Breast epithelium (tissue), 4 donors: ENCODE measurements at places on chromosomes 2 and 18.

- DNase-seq: no peak
Observed at GRCh38 chr2:45568935-45569334, 42.1 kb downstream of the SRBD1 start.

DNA sequence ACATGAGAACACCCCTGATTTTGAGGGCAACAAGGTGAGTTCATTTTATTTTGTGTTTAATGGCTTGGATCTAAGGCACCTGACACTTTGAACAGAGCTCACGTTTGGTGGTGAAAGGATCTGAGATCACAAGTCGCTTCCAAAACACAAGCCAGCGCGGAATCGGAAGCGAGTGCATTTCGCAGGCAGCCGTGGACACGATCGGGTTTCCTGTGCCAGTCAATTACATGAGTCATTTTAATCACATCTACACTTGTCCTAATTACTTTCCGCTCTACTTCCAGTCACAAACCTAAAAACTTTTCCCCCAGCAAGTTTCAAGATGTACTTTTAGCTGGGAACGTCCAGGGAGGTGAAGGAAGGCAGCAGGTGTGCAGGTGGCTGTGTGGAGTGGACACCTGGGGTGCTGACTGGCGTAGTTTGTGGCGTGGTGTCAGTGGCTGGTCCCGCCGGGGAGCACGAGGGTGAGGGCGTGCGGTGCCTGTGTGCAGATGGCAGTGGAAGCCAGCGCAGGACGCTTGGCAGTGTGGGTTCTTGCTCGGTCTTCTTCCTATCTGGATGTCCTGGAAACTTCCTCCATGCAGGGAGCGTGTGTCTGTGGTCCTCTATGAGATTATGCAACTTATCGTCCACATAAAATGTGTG, 75.6 kb downstream of the DCDC2C start:
- DNase-seq: no peak

GRCh38 chr2:154694881-154695280, 3.6 kb upstream of the KCNJ3 start:
- no peak for DNase-seq

- no peak for DNase-seq
Observed at GRCh38 chr2:164891460-164891859, 49.8 kb upstream of the COBLL1 start.

DNA sequence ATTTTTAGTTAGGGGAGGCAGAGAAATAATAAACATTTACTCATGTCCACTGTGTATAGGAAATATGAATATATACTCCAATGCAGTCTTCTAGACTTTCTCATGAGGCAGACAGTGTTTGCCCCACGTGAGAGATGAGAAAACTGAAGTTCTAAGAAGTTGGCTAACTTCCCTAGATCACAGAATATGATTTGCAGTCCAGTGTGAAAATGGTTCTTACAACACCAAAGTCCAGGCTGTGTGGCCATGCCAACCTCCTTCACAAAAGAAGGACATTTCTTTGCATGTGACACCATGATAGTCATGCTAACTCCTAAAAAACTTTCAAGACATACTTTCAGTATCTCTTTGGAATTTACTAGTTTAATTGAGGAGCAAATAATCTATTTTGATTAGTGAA, 143.7 kb downstream of the IRS1 start:
- DNase-seq: no peak

DNA sequence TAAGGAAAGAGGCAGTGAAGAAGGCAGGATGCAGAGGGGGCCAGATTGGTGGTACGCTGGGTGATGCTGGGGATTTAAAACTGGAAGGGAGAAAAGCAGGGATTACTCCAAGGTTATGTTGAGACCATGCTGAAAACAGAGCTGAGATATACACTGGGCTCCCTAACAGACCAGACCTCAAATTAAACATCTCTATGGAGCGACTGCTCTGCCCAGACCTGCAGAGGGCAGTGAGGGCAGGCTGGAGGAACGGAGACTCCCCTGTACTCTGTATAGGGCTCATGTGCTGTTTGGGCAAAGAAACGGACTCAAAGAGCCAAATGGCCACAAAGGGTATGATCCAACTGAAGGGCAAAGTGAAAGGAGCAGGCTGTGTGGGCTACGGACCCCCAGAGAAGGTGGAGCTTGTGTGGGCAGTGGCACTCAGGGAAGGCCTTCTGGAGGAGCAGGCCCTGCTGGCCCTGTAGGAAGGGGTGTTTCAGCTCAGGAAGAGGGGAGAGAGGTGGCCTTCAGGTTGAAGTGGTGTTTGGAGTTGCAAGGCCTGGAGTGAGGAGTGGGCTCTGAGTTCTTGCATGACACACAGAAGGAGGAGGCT, 4.8 kb upstream of the CELF4 start:
- DNase-seq: no peak

DNA sequence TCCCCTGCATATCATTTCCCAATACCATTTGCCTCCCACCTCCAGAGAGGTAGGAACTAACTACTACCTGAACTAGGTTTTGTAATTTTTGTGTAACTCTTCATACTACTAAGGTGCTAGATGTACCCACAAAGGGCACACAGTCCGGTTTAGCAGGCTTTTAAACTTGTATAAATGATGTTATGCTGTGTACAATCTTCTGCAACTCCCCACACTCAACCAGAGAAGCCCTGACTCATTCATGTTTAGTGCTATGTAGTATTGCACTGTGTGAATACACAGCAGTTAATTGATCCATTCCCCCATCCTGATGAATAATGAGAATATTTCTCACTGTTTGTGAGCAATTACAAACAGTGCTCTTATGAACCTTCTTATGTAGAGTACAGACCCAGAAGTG, 285.6 kb downstream of the SMAD2 start:
- no peak for DNase-seq

- DNase-seq: no peak
Observed at GRCh38 chr2:47008381-47009252, 93.0 kb upstream of the MCFD2 start.

DNA sequence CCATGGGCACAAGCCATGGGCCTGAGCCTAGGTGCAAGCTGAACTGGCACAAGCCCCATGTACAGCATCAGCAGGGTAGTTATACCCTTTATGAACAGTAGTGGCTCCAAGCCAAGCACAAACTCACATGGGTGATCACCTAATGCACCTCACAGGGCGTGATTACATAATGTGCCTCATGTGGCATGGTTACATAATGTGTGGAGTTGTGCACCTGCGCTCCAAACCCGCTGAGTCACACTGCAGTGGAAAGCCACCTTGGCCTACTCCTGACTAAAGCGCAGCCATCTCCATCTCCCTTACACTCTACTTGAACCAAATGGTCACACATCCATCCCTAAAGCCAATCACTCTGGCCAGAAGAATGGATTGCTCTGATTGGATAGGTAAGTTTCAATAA, 279.7 kb downstream of the MBD2 start:
- DNase-seq: no peak

GRCh38 chr2:36335597-36335996, 20.0 kb upstream of the CRIM1 start:
- DNase-seq: no peak

DNA sequence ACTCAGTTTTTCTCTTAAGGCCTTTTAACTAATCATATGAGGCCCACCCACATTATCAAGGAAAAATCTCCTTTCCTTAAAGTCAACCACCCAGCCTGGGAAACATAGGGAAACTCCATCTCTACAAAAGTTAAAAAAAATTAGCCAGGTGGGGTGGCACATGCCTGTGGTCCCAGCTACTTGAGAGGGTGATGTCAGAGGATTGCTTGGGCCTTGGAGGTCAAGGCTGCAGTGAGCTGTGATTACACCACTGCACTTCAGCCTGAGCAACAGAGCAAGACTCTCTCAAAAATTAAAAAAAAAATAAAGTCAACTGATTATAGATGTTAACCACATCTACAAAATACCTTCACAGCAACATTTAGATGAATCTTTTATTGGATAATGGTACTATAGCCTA, 5.8 kb downstream of the DPYSL5 start:
- no peak for DNase-seq

- no peak for DNase-seq
Observed at GRCh38 chr2:118835746-118836410, 11.6 kb downstream of the EN1 start.

GRCh38 chr18:3513481-3513880, 63.5 kb downstream of the TGIF1 start:
- no peak for DNase-seq

DNA sequence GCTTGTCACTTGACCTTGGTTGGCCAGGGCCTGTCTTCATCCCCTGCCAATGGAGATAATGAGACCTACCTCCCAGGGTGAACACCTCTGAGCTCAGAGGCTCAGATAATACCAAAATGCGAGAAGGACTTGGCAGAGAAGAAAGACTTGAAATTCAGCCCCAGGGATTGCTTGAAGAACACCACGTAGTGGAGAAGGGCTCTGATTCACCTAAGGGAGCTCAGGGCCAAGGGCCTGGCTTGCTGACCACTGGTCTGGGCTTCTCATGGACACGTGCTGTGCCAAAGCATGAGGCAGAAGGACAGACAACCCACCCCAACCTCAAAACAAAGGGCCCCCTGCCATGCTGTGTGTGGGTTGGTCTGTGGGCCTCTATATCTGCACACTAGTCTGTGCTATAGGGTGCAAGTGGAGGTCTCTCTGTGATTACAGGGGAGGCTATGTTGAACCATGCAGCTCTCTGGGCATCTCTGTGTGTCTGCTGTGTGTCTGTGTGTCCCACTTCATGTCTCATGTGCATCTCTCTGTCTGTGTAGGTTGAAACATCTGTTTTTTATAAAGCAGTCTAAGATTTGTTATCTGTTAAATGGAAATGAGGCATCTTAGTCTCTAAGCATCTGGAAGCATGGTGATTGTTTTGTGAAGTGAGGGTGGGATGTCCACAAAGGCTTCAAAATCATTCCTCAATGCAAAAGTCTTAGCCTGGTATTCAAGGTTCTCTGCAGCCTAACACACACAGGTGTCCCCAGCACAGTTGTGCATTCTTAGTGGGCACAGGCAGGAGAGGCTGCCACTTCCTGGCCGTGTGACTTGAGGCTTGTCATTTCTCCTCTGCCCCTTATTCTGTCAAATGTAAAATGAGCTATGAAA, 61.0 kb upstream of the EPAS1 start:
- DNase-seq: no peak

GRCh38 chr18:12742453-12742852, 39.6 kb downstream of the PSMG2 start:
- no peak for DNase-seq

GRCh38 chr2:176814740-176815367, 397.7 kb upstream of the HNRNPA3 start:
- no peak for DNase-seq

DNA sequence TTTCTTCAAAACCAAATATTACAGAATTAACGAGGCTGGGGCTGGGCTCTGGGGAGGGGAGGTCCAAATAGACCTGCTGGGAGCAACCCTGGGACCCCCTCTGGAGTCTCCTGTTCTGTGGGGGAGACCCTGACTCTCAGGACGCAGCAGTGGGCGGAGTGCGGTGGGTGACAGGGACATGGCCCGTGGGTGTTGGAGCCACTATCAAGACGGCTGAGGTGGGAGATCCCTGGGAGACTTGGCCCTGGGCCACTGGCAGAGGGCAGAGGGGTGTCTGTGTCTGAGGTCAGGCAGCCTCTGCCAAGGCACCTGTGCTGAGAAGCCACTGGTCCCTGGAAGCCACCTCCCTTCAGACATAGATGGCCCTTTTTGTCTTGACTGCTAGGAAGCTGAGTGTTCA, 79.5 kb upstream of the CTDP1 start:
- DNase-seq: no peak

DNA sequence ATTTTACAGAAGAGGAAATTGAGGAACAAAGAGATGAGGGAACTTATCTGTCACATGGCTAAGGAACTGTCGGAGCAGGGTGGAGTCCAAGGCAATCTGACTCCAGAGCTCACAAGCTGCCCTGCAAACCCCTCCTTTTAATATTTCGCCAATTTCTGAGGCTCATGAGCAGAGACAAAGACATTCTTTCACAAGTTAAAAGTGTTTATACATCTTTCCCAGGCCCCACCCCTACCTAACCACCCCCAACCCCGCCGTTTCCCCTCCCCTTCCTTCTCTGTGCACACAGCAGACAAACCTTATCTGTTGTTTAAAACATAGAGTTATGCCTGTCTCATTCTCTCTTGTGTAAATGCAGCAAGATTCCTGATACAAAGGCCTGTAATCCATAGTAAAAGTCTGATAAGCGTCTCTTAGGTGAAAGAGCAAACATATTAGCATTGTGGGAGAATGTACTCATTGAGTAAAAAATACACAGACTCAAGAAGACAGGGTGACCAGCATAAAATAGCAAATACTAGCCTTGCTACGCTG, 44.3 kb downstream of the EPHA4 start:
- DNase-seq: no peak
